ENCODE measurements at places on chromosomes 12 and 14. TPM values are rescaled to one million over a fixed set of nuclear protein-coding genes. Genes with fewer than 3 reads are reported as not detected.

The UBE3B gene
- 20.5 TPM for total RNA-seq

The CCDC196 gene
- total RNA-seq = not detected

The SRSF9 gene
- 239 TPM for total RNA-seq

The POLR3B gene
- 5.7 TPM for total RNA-seq

The PTGDR gene
- not detected for total RNA-seq

- DNase-seq = no peak
Observed at GRCh38 chr14:83611906-83612390, 1918.0 kb upstream of the FLRT2 start.

DNA sequence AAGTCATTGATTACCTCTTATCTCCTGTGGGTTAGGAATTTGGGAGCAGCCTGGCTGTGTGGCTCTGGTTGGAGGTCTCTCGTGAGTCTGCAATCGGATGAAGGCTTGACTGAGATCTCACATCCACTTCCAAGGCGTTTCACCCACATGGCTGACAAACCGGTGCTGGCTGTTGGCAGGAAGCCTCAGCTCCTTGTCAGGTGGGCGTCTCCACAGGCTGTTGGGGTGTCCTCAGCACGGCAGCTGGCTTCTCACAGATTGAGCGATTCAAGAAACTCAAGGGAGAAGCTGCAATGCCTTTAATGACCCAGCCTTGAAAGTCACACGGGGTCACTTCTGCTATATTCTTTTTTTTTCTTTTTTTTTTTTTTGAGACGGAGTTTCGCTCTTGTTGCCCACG, 28.6 kb upstream of the CORO1C start:
- no peak for DNase-seq

DNA sequence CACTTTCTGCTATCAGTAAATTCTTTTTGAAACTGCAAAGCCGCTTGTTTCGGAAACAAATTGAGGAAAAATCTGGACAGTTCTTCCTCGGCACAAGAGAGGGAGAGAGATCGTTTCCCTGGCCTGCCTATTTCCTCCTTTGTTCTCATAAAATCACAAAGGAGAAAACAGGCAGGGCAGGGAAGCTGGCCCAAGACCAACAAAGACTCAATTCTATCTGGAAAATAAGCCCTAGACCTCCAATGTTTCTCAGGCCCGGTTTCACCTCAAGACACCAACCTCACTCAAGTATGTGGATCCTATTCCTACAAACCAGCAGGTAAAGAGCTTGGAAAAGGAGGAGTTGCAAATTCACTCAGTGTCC, 19.5 kb downstream of the DICER1 start:
- peak; percentile 19 for DNase-seq

- no peak for DNase-seq
Observed at GRCh38 chr12:72018036-72018435, 79.4 kb downstream of the TPH2 start.

- peak; percentile 54 for DNase-seq
Observed at GRCh38 chr14:100711493-100711892, 15.2 kb upstream of the DLK1 start.

GRCh38 chr12:31896514-31897039, 62.6 kb upstream of the RESF1 start:
- peak; percentile 47 for DNase-seq

- peak; percentile 83 for DNase-seq
Observed at GRCh38 chr12:69570545-69571399, 14.5 kb upstream of the CCT2 start.

Measured in lung microvascular endothelial cell (primary cell).